Activated T-helper 2 cell treated with anti-CD3 and anti-CD28 coated beads, Interferon-gamma antibody, Interleukin-2, Interleukin-4, amounts not matched to agents 10 μg/mL and 5 μg/mL and 100 μg/mL, durations not matched to agents 14 hours and 24 hours and 36 hours (primary cell): ENCODE measurements at places on chromosomes 12 and 14. TPM values are rescaled to one million over a fixed set of nuclear protein-coding genes. Genes with fewer than 3 reads are reported as not detected.

DNA sequence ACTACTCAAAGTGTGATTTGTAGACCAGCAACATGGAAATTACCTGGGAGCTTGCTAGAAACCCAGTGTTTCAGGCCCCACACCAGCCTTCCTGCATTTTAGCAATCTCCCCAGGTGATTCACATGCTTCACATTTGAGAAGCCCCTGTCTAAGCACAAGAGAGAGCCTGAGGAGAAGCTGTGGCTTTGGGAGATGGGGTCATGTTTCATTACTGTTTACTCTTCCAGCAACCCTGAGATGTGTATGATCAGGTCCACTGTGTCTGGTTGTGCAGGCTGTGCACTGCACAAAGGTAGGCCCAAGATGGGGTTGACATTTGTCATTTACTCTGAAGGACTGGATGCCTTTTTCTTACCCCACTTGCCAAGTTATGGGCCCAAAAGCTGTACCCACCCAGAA lies 190.1 kb downstream of the SLC41A2 start:
- DNase-seq, result no peak
- H3K27me3 ChIP-seq, result peaks cover 13% of the 10 kb centered on the region
- H3K4me3 ChIP-seq, result no peak overlapping the region
- no peak overlapping the region for H3K27ac ChIP-seq

DNA sequence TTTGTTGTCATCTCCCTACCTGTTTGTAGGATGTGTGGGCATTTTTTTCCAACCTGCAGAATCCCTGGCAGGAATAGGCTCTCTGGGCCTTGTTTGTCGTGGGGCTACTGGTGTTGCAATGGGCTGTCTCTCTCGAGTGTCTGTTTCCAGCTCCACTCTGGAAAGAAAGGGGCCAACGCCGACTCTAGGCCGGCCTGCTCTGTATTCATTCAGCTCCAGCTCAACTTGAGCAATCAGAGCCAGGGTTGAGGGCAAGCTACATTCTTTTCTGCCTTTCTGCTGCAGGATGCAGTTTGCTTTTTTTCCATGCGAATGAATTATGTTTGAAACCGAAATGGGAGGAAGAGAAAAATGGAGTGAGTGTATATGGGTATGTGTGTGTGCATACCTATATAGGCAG lies 2.3 kb downstream of the JDP2 start:
- H3K36me3 ChIP-seq, result peaks cover 3% of the 10 kb centered on the region
- peaks cover 16% of the 10 kb centered on the region for H3K4me1 ChIP-seq
- no peak for DNase-seq
- H3K27ac ChIP-seq, result no peak overlapping the region
- H3K27me3 ChIP-seq, result peaks cover 8% of the 10 kb centered on the region
- peak overlapping the region; percentile 15 for H3K4me3 ChIP-seq

GRCh38 chr12:77578466-77579220 lies 252.1 kb upstream of the NAV3 start:
- DNase-seq, result no peak
- H3K4me1 ChIP-seq, result no peaks in the 10 kb centered on the region
- H3K4me3 ChIP-seq, result no peak overlapping the region

DNA sequence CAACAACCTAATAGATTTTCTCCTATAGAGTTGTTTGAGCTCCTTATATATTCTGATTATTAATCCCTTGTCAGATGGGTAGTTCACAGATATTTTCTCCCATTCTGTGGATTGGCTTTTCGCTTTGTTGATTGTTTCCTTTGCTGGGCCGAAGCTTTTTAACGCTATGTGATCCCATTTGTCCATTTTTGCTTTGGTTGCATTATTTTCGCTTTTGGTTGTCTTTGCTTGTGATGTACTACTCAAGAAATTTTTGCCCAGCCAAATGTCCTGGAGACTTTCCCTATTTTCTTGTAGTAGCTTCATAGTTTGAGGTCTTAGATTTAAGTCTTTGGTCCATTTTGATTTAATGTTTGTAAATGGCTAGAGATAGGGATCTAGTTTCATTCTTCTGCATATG lies 258.4 kb upstream of the FAR2 start:
- H3K27ac ChIP-seq, result no peak overlapping the region
- H3K36me3 ChIP-seq, result no peaks in the 10 kb centered on the region
- H3K4me3 ChIP-seq, result no peak overlapping the region
- no peak for DNase-seq
- H3K4me1 ChIP-seq, result no peaks in the 10 kb centered on the region

DNA sequence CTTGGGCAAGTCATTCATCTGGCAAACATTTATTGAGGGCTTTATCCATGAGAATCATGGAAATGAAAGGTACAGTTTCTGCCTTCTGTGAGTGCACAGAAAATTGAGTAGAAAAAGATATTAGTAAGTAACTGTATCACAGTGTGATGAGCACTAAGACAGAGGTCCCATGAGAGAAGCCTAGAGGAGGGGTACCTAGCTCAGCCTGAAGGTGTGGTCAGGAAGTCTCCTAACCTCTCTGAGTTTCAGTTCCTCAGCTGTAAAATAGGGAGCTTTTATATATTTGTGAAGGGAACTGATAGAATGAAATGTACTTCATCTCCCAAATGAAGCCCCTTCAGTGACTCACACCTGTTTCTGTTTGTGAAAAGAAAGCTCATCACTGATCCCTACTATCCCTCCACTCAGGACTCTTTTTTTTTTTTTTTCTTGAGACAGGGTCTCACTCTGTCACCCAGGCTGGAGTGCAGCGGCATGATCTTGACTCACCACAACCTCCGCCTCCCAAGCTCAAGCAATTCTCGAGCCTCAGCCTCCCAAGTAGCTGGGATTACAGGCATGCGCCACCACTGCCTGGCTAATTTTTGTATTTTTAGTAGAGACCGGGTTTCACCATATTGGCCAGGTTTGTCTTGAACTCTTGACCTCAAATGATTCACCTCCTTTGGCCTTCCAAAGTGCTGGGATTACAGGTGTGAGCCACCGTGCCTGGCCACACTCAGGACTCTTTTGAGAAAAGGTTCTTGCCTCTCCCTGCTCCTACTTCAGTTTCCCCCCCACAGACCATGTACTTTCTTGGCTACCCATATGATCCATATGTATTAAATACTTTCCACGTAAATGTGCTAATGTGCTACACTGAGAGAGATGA lies 93.7 kb upstream of the FUT8 start:
- H3K36me3 ChIP-seq, result no peaks in the 10 kb centered on the region
- DNase-seq, result no peak
- H3K27ac ChIP-seq, result no peak overlapping the region
- no peaks in the 10 kb centered on the region for H3K27me3 ChIP-seq
- no peak overlapping the region for H3K4me3 ChIP-seq
- peaks cover 51% of the 10 kb centered on the region for H3K4me1 ChIP-seq

- DNase-seq, result no peak
- no peak overlapping the region for H3K4me3 ChIP-seq
- peaks cover 4% of the 10 kb centered on the region for H3K4me1 ChIP-seq
- H3K36me3 ChIP-seq, result no peaks in the 10 kb centered on the region
These were observed 43.3 kb downstream of the GALNT8 start for GRCh38 chr12:4763549-4763948.

- H3K4me1 ChIP-seq, result no peaks in the 10 kb centered on the region
- DNase-seq, result no peak
- H3K36me3 ChIP-seq, result no peaks in the 10 kb centered on the region
These were observed 371.7 kb upstream of the KITLG start for GRCh38 chr12:88951860-88952561.

DNA sequence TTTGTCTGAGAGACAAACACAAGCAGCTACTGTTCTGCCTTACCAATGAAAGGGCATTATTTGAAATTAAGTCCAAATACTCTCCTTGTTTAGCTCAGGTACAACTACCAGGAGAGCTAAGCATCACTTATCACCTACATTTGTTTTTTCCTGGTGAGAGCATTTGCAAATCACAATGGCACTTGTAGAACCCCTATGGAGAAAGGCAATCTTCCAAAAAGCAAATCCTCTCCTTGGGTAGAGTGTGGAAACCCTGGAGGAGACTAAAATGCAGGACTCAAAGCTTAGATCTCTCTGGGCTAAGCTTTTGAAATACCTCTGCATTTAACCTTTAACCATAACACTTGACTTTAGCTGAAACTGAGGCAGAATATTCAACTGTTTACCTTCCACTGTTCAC lies 20.8 kb downstream of the GTSF1 start:
- peaks cover 20% of the 10 kb centered on the region for H3K27me3 ChIP-seq
- H3K36me3 ChIP-seq, result no peaks in the 10 kb centered on the region
- H3K27ac ChIP-seq, result no peak overlapping the region

GRCh38 chr12:107302649-107303341 lies 209.4 kb upstream of the CRY1 start:
- H3K4me3 ChIP-seq, result no peak overlapping the region
- no peaks in the 10 kb centered on the region for H3K4me1 ChIP-seq
- no peak for DNase-seq
- peaks cover 20% of the 10 kb centered on the region for H3K27me3 ChIP-seq
- no peaks in the 10 kb centered on the region for H3K36me3 ChIP-seq

DNA sequence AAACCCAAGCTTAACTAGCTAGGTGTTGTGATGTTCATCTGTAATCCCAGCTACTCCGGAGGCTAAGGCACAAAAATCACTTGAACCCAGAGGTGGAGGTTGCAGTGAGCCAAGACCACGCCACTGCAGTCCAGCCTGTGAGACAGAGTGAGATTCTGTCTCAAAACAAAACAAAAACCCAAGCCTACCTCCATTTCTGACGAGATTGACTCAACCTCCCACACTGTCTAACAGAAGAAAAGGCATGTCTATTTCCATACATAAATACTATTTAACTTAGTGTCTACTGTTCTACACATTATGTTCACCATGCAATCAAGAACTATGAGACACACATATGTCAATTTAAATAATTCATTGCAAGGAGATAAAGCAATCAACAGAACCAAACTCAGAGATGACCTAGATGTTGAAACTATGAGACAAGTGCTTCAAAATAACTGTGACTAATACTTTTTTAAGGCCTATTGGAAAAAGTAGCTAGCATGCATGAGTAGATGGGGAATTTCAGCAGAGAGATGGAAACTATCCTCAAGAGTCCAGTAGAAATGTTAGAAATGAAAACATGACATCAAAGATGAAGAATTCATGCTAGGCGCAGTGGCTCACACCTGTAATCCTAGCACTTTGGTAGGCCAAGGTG lies 75.9 kb upstream of the DHRS4 start:
- H3K36me3 ChIP-seq, result no peaks in the 10 kb centered on the region
- DNase-seq, result no peak
- H3K4me1 ChIP-seq, result peaks cover 26% of the 10 kb centered on the region
- peak overlapping the region; percentile 86 for H3K27ac ChIP-seq

DNA sequence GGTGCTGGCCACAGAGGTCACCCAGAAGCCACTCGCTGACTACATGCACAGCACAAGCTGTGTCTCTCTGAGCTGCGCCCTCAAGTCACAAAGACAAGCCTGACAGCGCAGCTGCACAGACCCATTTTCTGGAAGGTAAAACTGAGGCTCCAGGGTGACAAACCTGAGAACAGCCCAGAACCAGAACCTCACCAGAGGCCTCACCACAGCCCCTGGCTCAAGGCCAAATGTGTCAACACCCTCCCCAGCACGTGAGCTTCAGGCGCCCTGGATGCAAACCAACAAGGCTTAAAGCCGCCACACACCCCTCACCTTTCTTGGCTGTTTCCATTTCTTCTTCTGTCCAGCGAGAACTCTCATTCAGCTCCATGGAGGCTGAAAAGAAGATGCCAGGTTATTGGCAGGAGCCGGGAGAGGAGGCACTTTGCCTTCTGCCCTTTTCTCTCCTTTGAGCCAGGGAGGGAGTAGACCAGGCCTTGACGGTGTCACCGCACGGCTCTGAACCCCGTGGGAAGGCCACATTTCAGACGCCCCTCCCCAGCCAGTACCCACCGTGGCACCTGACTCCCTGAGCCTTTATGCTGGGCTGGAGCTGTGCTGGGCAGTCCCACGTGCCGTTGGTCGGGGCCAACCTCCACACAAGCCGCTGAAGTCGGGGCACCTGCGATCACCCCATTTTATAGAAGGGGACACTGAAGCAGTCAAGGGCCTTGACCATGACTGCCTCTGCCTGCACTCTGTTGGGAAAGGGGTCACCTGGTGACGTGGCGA lies 103.1 kb downstream of the RFLNA start:
- H3K27ac ChIP-seq, result no peak overlapping the region
- H3K27me3 ChIP-seq, result no peaks in the 10 kb centered on the region
- DNase-seq, result no peak
- peaks cover 35% of the 10 kb centered on the region for H3K36me3 ChIP-seq

The RPL41 gene
- 3,925 and 4,057 TPM in 2 replicates for total RNA-seq

The TMEM119 gene
- total RNA-seq, result not detected in 2 replicates

The LUM gene
- not detected in 2 replicates for total RNA-seq

The RTL1 gene
- not detected in 2 replicates for total RNA-seq

The PYGL gene
- 1.5 and 2.1 TPM in 2 replicates for total RNA-seq

The AMIGO2 gene
- total RNA-seq, result 10.7 and 11.1 TPM in 2 replicates

The PLEKHD1 gene
- total RNA-seq, result 0.09 TPM in 1 of 2 replicates, not detected in the other

The FRS2 gene
- 10.8 and 11.4 TPM in 2 replicates for total RNA-seq

The APAF1 gene
- total RNA-seq, result 28.3 and 31.2 TPM in 2 replicates
